ENCODE measurements at places on chromosomes 5 and 9. TPM values are rescaled to one million over a fixed set of nuclear protein-coding genes. Genes with fewer than 3 reads are reported as not detected.

The MEIKIN gene
- total RNA-seq: not detected

The IL33 gene
- total RNA-seq: 4.2 TPM

The ZDHHC11 gene
- total RNA-seq: 7.7 TPM

The ANKRD31 gene
- 0.19 TPM for total RNA-seq

The IFNA21 gene
- total RNA-seq: not detected

The CCL19 gene
- total RNA-seq: not detected

The MEGF10 gene
- total RNA-seq: 0.13 TPM

The ZNF462 gene
- total RNA-seq: 39.6 TPM

The KCNV2 gene
- not detected for total RNA-seq

The ABL1 gene
- total RNA-seq: 43.6 TPM

The SCGB3A2 gene
- total RNA-seq: not detected

The PCDHGA2 gene
- not detected for total RNA-seq

The MARVELD2 gene
- 9.1 TPM for total RNA-seq

The ITGA2 gene
- total RNA-seq: 13.6 TPM

The PCDHGA10 gene
- total RNA-seq: 3.2 TPM

The CCNI2 gene
- 15.9 TPM for total RNA-seq

The LRRC19 gene
- total RNA-seq: 6.6 TPM

The PCDHB11 gene
- total RNA-seq: not detected

The SMIM33 gene
- total RNA-seq: 0.40 TPM

The TMEM215 gene
- not detected for total RNA-seq

The GOLM1 gene
- total RNA-seq: 59.7 TPM

The CTXN3 gene
- total RNA-seq: not detected

The SHISAL2B gene
- total RNA-seq: not detected

The LHFPL2 gene
- 22.3 TPM for total RNA-seq

The SPACA9 gene
- 1.8 TPM for total RNA-seq

The SLC34A3 gene
- total RNA-seq: not detected

The DRD1 gene
- total RNA-seq: not detected

The TNPO1 gene
- total RNA-seq: 241 TPM

The GLDC gene
- total RNA-seq: 2.5 TPM

The PCDHA1 gene
- not detected for total RNA-seq

The POMT1 gene
- 48.0 TPM for total RNA-seq

The SLC6A18 gene
- total RNA-seq: not detected

The NEUROG1 gene
- not detected for total RNA-seq

The ECM2 gene
- 10.7 TPM for total RNA-seq

The NOL6 gene
- total RNA-seq: 14.5 TPM

The DMGDH gene
- total RNA-seq: 1.9 TPM

The ASTN2 gene
- 10.2 TPM for total RNA-seq

The CCDC180 gene
- total RNA-seq: 13.2 TPM

The GABRA1 gene
- not detected for total RNA-seq

The LEAP2 gene
- not detected for total RNA-seq

The GLRA1 gene
- not detected for total RNA-seq

The ANKRD55 gene
- 0.80 TPM for total RNA-seq

The PDE8B gene
- 2.5 TPM for total RNA-seq

The GNA14 gene
- total RNA-seq: 11.1 TPM

The PHF24 gene
- total RNA-seq: 0.76 TPM
